Bronchial smooth muscle cell (primary cell): ENCODE measurements at places on chromosomes 11 and 22. TPM values are rescaled to one million over a fixed set of nuclear protein-coding genes. Genes with fewer than 3 reads are reported as not detected.

Gene BIK
- total RNA-seq = not detected in 2 replicates

Gene CRELD2
- total RNA-seq = 69.5 and 72.1 TPM in 2 replicates

Gene GTSE1
- total RNA-seq = 0.17 and 0.95 TPM in 2 replicates

Gene MS4A15
- not detected in 2 replicates for total RNA-seq

Gene POTEH
- not detected in 2 replicates for total RNA-seq

Gene LAYN
- total RNA-seq = 48.4 and 79.3 TPM in 2 replicates

Gene KRTAP5-6
- not detected in 2 replicates for total RNA-seq

Gene SVIP
- total RNA-seq = 0.52 and 3.9 TPM in 2 replicates

Gene USP2
- not detected in 2 replicates for total RNA-seq

Gene PRRG4
- total RNA-seq = 0.16 TPM in 1 of 2 replicates, not detected in the other

Gene LDLRAD3
- 7.9 and 12.6 TPM in 2 replicates for total RNA-seq

Gene RFPL2
- not detected in 2 replicates for total RNA-seq

Gene OR5P2
- total RNA-seq = not detected in 2 replicates

Gene SLC17A6
- total RNA-seq = not detected in 2 replicates

Gene CAPN5
- total RNA-seq = 26.0 and 30.4 TPM in 2 replicates

Gene RAG1
- 0.43 and 0.63 TPM in 2 replicates for total RNA-seq

Gene OR51I1
- 0.60 TPM in 1 of 2 replicates, not detected in the other for total RNA-seq

Gene CD248
- total RNA-seq = 168 and 193 TPM in 2 replicates

Gene OR2AG2
- total RNA-seq = 0.16 TPM in 1 of 2 replicates, not detected in the other

Gene OR52E2
- total RNA-seq = not detected in 2 replicates

Gene UBE4A
- 20.3 and 25.7 TPM in 2 replicates for total RNA-seq

Gene CBLIF
- total RNA-seq = not detected in 2 replicates

Gene OTOG
- total RNA-seq = not detected in 2 replicates

Gene MYOD1
- not detected in 2 replicates for total RNA-seq

Gene CRYAB
- 9.0 and 11.9 TPM in 2 replicates for total RNA-seq

Gene P4HA3
- total RNA-seq = 2.9 and 5.5 TPM in 2 replicates

Gene FGF3
- total RNA-seq = not detected in 2 replicates

Gene OR9Q2
- total RNA-seq = not detected in 2 replicates

Gene PRPF19
- total RNA-seq = 29.6 and 32.6 TPM in 2 replicates

Gene OR2D2
- 0.09 and 0.16 TPM in 2 replicates for total RNA-seq

Gene CABP4
- not detected in 2 replicates for total RNA-seq

Gene OVOL1
- not detected in 2 replicates for total RNA-seq

Gene GPR83
- total RNA-seq = under 0.01 TPM in 1 of 2 replicates, not detected in the other
